Endodermal cell (in vitro differentiated cells): ENCODE measurements at places on chromosomes 6 and 20.
A peak's percentile ranks its signal among the peaks of the same experiment; 100 is the strongest.

GRCh38 chr20:63536997-63537524, at the start of gene PTK6:
TSS of gene PTK6 (minus strand) at chr20:63537376. CDS start at chr20:63537314, 62 bp downstream.
- no peak for DNase-seq

GRCh38 chr6:138377844-138378243, at the start of gene SMIM28:
TSS of gene SMIM28 (plus strand) at chr6:138377905. CDS start at chr6:138378073, 168 bp downstream.
- DNase-seq: peak; percentile 59

DNA sequence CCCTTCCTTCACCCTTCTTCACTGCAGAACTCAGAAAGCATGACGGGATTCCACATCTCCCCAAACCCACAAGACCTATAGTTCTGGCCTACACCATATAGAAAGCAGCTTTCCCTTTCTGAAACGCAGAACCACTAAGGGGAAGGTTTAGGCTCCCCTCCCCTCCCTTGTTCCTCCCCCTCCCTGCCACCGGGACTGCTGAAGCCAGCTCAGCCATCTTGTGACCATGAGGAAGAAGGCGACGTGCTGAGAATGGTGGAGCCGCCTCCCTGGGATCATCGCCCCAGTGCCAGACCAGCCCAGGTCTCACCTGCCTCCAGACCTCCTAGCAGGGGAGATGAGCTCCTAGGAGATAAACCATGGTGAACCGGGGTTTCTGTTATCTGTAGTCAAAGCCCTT, 19.6 kb downstream of the SERPINB6 start:
- DNase-seq: peak; percentile 83

DNA sequence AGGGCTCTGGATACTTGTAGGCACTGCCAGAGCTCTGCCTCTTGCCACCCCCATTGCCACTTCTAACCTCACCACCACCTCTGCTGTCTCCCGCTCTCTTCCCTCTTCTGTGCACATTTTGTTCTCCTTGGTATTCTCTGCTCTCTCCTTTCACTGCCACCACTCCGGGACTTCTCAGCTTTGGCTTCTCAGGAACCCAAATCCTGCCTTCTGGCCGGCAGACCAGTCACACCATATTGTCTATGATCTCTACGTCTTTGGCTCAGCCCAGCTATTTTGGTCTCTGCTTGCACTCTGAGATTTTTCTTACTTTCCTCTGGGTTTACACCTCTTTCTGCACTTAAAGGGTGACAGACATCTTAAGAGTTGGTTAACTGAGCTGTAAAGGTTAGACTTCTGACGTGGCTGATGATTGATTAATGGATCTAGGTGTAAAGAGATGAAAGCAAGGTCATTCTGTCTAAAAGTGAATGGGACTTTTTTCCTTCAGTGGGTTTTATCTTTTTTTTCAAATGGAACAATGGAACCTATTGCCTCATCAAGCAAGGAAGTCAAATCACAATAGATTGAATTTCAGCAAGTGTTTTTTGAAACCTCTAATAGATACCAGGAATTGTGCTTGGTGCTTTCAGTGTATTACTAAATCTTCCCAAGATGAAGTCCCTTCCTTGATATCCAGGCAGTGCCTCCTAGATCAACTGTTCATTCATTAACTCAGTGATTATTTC, 13.8 kb downstream of the MMP24 start:
- DNase-seq: no peak

DNA sequence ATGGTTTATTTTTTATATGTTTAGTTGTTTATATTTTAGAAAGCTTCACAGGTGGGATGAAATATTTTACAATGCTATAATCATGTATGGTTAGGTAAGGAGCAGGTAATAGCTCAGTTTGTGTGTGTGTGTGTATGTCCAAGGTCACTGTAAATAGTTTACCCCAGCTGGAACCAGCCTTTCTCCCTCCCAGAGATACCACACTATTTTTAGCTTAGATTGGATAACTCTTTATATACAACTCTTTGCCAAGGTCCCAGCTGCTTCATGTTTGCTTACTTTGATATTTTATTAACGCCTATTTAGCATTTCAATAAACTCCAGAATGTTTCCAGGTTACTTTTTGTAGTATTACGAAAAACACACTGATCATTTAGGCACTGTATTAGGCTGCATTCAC, 1.8 kb upstream of the PEX7 start:
- no peak for DNase-seq

DNA sequence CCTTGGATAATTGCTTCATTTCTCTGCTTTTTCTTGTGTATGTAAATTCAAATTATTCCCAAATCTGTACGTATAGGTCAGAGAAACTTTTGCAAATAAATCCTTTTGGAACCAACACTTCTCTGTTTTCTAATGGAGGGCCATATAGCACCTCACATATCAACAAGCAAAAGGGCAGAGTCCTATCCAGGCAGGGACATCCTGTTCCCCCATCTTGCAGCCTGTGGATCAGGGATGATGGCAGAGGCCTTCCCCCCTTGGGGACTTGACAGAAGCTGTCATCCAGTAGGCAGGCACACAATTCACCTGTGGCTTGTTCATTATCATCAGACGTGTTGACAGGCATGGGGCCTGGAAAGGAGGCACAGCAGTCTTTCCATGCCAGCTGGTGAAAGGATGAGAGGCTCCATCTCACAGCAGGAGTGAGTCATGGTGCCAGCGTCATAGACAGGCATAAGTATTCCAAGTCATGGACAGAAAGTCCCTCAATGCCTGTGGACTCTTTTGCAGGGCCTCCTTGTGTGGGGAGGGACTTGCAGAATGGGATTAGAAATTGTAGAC, 31.8 kb upstream of the PLEKHG1 start:
- no peak for DNase-seq

DNA sequence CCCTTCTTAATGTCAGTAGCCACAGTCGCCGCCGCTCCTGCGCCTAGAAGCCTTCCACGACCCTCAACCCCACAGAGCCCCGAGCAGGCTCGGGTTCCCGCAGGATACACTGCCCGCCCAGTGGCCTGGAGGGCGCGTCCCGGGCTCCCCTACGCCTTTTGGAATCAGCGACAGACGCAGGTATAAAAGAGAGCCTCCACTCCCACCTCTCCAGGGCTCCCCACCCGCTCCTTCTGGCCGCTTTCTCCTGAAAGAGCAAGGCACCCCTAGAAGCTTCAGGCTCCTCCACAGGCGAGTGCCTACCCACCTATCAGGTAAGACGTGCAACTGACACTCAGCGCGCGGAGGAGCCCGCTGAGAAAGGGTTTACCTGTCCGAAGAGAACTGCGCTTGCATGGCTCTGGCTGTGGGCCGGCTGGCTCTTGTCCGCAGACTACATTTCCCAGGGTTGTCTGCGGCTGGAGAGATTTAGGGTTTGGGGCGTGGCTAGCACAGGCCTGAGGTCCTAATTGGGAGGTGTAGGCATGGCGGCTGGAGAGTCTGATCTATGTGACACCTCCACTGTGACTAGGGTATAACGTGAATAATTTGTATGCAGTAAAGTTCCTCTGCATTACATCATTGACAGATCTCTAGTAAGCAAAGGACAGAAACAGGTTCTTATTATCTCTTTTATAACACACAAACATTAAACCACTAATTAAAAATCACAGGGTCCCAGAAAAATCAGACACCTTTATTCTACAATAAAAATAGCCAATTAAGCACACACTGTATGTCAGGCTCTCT, 13.5 kb upstream of the ZNF391 start:
- peak; percentile 97 for DNase-seq

DNA sequence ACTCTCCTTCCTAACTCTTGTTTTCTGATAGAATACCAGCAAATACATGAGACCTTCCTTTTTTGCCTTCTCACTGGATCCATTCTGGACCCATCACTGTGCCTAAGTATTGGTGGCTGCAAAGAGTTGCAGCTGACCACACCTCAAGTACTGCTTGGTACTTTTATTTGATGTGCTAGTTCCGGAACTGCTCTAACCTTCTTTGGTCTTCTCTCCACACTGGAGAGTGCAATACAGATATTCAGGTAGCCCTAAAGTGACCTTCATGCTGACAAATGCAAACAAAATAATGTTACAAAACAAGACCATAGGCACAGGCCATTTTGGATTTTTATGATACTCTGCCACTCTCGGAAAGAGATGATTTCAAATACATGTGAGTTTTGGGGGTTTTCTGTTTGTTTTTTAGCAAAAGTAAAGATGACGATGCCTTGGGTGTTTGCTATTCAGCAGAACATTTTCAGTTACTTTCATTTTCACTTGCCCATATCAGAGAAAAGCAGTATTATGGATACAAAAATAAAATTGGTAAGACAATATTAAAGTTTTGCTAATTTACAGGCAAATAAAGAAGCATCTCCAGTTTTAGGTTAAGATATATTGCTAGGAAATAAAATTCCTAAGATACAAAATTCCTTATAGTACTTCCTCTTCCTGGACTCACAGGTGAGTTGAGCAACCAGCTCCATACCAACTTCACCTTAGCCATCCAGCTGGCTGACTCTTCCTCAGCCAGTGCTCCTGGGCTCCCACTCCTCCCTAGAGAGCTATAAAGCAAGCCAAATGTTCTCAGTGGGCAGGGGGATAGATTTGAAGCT, 42.0 kb downstream of the PTPRK start:
- no peak for DNase-seq

- DNase-seq: no peak
Measured at GRCh38 chr6:155519176-155519738, 63.6 kb upstream of the NOX3 start.

DNA sequence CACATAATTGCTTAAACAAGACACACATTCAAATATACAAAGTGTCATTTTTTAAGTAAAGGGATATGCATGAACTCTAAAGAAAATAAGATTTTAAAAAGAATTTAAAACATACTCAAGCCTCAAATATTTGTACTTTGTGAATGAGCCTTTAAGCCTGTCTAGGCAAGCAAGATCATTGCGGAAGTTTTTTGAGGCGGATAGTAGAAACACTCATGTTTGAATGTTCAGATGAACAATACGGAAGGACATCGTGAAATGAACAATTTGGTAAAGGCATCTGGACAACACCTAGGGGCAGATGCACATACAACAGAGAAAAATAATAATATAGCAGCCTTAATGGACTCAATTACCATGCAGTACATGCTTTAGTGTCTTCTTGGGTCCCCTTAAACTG, 928.9 kb downstream of the TFAP2A start:
- no peak for DNase-seq

- no peak for DNase-seq
Measured at GRCh38 chr6:148044261-148044751, 298.3 kb upstream of the SASH1 start.

DNA sequence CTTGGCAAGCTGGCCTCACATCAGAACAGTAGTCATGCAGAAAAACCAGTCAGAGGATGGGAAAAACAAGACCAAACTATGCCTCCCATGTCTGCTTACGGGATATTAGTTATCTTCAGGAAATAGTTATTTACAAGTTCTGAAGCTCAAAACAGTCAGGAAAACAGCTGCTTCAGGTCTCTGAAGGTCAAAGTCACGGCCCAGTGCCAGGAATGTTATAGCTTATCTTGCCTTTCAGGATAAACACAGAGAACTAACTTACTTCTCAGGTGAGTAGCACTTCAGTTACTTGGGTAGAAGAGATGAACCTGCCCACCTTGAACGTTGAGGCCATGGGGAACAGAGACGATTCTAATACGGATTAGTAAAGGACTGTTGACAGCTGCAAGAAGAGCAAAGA, 310.7 kb downstream of the KIF16B start:
- peak; percentile 21 for DNase-seq

GRCh38 chr20:37542281-37542680, 14.6 kb upstream of the BLCAP start:
- DNase-seq: no peak

DNA sequence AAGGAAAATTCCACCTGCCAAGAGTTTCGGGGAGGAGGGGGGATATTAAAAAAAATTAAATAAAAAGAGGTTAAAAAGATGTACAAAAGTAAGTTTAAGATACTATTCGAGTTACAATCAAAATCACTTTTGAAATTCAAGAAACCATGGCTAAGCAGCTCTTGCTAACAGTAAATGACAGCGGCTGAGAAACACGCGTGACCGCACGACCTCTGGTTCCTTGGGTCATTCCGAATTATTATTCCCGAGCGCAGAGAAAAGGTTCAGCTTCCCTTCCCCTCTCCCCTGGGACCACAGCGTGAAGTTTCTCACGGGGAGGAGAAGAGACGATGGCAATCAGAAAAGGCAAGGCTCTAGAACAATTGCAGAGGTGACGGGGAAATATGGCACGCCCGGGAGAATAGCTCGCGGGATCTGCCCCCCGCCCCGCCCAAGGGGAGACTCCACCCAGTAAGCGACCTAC, 496 bp downstream of the TMEM242 start:
- DNase-seq: no peak

GRCh38 chr6:55918639-55919038, 43.2 kb upstream of the BMP5 start:
- no peak for DNase-seq

DNA sequence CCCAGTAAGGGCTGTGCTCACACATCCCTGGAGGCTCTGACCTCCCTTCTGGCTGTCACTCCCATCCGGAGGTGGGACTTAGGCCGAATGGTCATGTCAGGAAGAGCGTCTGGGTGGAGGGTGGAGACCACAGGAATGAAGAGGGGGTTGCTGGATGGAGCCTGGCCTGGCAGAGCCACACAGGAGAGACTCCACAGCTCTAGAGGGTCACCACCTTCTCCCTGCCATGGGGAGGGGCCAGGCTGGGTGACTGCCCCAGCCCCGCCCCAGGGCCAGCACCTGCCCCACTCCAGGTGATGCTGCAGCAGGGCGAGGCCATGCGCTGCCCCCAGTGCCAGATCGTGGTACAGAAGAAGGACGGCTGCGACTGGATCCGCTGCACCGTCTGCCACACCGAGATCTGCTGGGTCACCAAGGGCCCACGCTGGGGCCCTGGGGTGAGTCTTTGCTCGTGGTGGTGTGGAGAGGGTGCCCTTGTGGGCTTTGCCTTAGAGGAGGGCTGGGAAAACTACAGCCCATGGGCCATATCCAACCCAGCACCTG, 20.6 kb downstream of the RBCK1 start:
- DNase-seq: peak; percentile 69

GRCh38 chr6:170043150-170043819, 247.6 kb downstream of the DLL1 start:
- no peak for DNase-seq

DNA sequence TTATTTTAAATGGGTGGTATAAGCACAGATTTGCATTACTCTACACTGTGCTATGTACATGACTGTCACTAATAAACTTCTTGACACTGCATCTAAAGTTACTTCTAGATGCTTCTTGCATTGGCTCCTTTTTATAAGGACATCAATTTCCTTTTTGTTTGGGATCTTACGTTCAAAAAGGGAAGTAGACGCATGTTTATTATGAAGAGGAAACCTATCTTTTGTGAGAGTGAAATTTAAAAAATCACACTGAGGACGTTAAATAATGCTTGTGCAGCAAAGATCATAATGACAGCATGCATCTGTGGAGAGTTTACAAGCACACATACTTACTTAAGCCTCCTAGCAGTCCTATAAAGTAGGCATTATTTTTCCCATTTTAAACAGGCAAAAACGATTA, 479.5 kb downstream of the CD83 start:
- DNase-seq: no peak

DNA sequence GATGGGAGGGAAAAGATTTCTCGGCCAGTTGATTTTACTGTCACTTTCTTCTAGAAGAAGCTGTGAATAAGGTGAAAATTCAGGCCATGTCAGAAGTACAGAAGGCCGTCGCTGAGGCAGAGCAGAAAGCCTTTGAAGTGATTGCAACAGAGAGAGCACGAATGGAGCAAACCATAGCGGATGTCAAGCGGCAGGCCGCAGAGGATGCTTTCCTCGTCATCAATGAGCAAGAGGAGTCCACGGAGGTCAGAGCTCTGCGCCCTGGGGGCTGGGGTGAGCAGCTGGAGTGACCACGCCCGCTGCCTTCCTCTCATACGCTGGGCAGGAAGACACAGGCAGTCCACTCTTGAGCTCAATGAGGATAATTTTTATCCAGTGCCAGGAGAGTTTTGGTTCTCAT, 21.8 kb upstream of the C20orf144 start:
- no peak for DNase-seq
